ENCODE measurements at places on chromosomes 16 and 17.
A peak's percentile ranks its signal among the peaks of the same experiment; 100 is the strongest.

DNA sequence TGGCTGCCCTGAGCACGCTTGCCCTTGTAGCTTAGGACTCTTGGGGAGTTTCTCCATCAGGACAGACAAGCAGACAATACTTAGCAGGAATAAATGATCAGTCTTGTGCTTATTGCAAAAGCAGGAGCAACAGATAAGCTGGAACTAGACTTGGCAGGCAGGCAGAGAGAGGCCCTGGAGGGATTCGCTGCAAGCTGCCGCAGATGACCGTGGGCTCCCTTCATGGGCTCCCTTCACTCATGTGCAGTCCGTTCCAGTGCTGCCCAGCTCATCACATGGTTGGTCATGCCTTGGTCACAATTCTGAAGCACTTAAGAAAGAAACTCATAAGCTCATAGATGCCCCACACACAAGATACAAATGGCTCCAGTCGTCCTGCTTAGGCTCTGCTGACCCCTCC is 2.4 kb upstream of the SLC5A10 start:
- no peak for DNase-seq

- peak; percentile 57 for DNase-seq
These were observed 22.0 kb downstream of the KPNA2 start for GRCh38 chr17:68057531-68057952.

GRCh38 chr16:53998024-53998810 is 288.4 kb downstream of the IRX3 start:
- no peak for DNase-seq

GRCh38 chr17:56599088-56599487 is 5.6 kb downstream of the NOG start:
- no peak for DNase-seq

- peak; percentile 29 for DNase-seq
These were observed 24.4 kb downstream of the ATP6V0D1 start for GRCh38 chr16:67456391-67457081.

DNA sequence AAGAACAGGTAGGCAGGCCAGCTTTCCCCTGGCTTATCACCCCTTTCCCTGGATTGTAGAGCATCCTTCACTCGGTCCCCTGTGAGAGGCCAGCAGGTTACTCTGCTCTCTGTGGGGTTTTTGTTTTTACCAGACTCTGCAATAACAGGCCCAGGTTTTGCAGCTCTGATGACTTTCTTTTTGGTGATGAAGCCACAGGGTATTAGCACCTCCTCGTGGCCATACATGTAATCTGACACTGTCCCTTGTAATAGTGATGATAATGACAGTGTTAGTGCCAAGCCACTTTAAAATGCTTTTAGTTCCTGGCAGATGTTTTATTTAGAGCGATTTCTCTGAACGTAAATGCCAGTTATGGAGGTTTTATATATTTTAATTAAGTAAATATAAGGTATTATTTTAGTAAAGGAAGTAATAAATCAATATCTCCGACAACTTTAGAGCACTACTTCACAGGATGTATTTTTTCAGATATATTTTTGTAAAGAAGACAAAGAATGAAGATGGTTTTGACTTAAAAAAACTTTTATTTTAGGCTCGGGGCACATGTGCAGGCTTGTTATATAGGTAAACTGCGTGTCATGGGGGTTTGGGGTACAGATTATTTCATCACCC is 38.0 kb upstream of the CPHXL start:
- peak; percentile 57 for DNase-seq

- DNase-seq = no peak
These were observed 2046.8 kb downstream of the TP53TG3F start for GRCh38 chr16:35506018-35506897.

All from HCEC 1CT (cell line).